IPS DF 19.7 (cell line): ENCODE measurements at places on chromosomes 11 and 22.

GRCh38 chr11:86241956-86242535, 2.5 kb upstream of the EED start:
- no peak for DNase-seq

- no peak for DNase-seq
Measured at GRCh38 chr11:81888391-81888790, 845.3 kb downstream of the FAM181B start.

- DNase-seq = no peak
Measured at GRCh38 chr11:130300567-130300966, 14.2 kb downstream of the ZBTB44 start.

GRCh38 chr11:112689851-112690250, 271.4 kb upstream of the NCAM1 start:
- no peak for DNase-seq

- no peak for DNase-seq
Measured at GRCh38 chr22:50207383-50208140, 6.8 kb downstream of the SELENOO start.

- no peak for DNase-seq
Measured at GRCh38 chr11:134997652-134998320, 585.7 kb upstream of the B3GAT1 start.

DNA sequence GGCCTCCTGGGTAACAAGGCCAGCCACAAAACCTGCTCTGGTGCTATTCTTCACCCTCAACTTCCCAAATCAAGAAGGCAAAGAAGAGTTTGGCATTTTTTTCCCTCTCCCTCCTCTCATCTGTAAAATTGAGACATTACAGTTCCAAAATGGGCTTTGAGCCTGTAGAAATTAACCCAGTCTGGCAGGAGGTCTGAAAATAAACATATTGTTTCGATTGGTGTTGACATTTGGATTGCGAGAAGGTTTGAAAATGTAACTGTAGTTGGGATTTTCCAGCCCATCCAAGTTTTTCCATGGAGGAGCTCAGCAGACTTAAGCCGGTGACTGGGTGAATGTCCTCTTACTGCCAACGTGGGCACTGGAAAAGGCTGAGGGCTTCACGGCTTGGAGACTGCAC, 35.0 kb upstream of the ALX4 start:
- no peak for DNase-seq

DNA sequence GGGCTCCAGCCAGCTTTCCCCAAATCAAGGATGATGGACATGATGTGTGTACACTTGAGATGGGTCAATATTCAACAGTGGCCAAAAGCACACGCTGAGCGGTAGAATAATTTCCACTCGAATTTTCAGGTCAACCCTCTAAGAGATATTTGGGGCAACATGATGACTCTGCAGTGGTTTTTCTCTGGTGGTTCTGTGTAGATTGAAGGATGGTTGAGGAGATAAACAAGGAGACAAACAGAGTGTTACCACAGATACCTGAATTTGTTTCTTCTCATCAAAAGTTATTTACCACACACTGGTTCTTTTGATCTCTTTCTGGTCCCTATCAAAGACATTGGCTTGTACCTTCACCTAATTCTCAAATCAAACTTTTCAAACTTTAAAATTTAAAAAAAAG, 242.0 kb downstream of the ETS1 start:
- no peak for DNase-seq

- DNase-seq = no peak
Measured at GRCh38 chr11:57430952-57431351, 4.0 kb upstream of the SLC43A3 start.

GRCh38 chr22:40429481-40429880, 59.1 kb downstream of the SGSM3 start:
- no peak for DNase-seq

GRCh38 chr11:15128621-15129020, 13.9 kb downstream of the INSC start:
- no peak for DNase-seq
